ENCODE measurements at places on chromosomes 12 and 14. TPM values are rescaled to one million over a fixed set of nuclear protein-coding genes. Genes with fewer than 3 reads are reported as not detected.

Gene SOX5
- 0.75 TPM for total RNA-seq

Gene TAS2R20
- total RNA-seq: 0.50 TPM

Gene HCAR2
- not detected for total RNA-seq

Gene FICD
- 7.1 TPM for total RNA-seq

Gene GALNT16
- not detected for total RNA-seq

Gene DHRS2
- 1.1 TPM for total RNA-seq

DNA sequence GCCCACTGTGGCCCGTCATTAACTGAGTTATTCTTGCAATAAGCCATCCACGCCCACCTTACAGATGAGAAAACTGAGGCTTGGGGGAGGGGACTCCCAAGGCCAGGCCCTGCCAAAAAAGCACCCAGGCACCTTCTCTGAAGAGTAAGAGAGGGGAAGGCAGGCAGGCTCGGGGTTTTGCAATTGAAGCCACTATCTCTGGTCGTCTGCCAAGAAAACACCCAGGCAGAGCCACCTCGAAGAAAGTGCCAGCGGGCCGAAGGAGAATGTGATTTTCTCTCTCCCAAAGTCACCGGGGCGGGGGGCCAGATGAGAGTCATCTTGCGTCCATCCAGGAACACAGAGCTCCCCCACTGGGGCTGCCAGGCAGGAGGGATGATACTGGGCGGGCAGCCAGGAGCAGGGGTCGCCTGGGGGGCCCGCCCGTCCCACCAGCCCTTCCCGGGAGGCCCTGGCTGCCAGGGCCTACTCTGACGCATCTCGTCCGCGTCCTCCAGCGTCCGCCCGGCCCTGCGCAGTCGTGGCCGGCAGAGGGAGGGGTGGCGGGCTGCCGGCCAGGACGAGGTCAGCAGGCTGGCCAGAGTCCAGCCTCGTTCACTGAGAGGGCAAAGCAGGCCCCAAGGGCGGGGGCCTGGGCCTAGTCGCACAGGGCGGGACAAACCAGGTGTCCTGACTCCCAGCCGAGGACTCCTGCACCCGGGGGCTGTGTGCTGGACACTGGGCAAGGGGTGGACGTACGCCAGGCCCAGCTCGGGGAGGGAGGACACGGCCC, 74.3 kb downstream of the RFLNA start:
- H3K4me3 ChIP-seq: no peak overlapping the region
- DNase-seq: no peak
- no peaks in the 10 kb centered on the region for H3K36me3 ChIP-seq
- no peak overlapping the region for H3K27ac ChIP-seq
- H3K27me3 ChIP-seq: no peaks in the 10 kb centered on the region

DNA sequence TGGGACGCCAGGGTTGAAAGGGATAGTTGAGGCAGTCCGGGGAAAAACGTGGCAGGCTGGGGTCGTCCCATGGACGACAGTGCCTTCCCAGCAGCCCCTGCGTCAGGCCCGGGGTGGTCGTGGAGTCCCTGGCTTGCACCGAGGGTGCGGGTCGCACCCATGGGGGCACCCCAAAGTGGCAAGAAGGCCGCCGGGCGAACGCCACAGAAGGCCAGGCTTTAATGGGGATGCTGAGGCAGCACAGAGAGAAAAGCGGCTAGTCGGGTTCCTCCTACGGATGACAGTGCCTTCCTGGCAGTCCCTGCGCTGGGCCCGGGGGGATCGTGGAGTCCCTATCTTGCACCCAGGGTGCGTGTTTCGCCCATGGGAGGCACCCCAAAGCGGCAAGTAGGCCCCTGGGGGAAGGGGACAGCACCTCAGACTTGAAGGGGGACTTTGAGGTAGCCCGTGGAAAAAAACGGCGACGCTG, 158.6 kb upstream of the ALG10B start:
- no peak for DNase-seq
- H3K36me3 ChIP-seq: no peaks in the 10 kb centered on the region
- no peaks in the 10 kb centered on the region for H3K4me1 ChIP-seq
- H3K27ac ChIP-seq: no peak overlapping the region
- H3K27me3 ChIP-seq: no peaks in the 10 kb centered on the region
- no peak overlapping the region for H3K4me3 ChIP-seq

DNA sequence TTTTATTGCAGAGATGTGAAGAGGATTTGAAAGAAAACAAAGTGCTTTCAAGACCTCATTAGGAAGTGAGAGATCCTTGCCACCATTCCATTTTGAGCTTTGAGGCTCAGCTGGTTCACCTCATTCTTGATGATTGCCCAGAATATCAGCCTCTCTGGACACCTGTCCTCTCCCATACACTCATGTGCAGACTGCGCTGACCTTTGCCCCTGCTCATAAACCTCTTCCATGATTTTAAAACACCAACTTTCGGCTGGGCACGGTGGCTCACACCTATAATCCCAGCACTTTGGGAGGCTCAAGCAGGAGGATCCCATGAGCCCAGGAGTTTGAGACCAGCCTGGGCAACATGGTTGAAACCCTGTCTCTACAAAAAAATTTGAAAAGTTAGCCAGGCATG, 8.9 kb downstream of the COX14 start:
- no peak overlapping the region for H3K27ac ChIP-seq
- H3K27me3 ChIP-seq: no peaks in the 10 kb centered on the region
- no peak overlapping the region for H3K4me3 ChIP-seq
- no peak for DNase-seq

DNA sequence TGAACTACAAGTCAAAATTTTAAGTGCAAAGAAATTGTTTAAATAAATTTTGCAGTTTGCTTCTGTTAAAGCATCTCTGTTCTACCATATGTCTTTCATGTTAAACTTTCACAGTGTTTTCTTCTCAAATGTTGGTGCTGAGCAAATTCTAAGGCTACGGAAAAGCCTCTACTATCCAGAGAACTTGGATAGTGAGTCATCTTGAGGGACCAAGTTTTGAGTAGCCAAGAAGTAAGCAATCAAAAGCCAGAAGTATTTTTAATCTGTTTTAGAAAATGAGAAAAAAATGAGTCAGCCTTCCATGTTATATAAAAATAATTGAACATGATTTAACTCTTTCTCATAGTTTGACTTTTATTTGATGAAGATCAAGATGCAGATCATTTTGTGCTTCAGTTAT, 3.3 kb downstream of the BRMS1L start:
- H3K36me3 ChIP-seq: peaks cover 9% of the 10 kb centered on the region
- no peak overlapping the region for H3K4me3 ChIP-seq
- no peak overlapping the region for H3K27ac ChIP-seq
- H3K27me3 ChIP-seq: no peaks in the 10 kb centered on the region
- no peak for DNase-seq
- peaks cover 22% of the 10 kb centered on the region for H3K4me1 ChIP-seq

GRCh38 chr14:39247256-39247655, 13.5 kb downstream of the MIA2 start:
- H3K36me3 ChIP-seq: no peaks in the 10 kb centered on the region
- no peak for DNase-seq
- H3K4me1 ChIP-seq: no peaks in the 10 kb centered on the region
- no peak overlapping the region for H3K4me3 ChIP-seq

DNA sequence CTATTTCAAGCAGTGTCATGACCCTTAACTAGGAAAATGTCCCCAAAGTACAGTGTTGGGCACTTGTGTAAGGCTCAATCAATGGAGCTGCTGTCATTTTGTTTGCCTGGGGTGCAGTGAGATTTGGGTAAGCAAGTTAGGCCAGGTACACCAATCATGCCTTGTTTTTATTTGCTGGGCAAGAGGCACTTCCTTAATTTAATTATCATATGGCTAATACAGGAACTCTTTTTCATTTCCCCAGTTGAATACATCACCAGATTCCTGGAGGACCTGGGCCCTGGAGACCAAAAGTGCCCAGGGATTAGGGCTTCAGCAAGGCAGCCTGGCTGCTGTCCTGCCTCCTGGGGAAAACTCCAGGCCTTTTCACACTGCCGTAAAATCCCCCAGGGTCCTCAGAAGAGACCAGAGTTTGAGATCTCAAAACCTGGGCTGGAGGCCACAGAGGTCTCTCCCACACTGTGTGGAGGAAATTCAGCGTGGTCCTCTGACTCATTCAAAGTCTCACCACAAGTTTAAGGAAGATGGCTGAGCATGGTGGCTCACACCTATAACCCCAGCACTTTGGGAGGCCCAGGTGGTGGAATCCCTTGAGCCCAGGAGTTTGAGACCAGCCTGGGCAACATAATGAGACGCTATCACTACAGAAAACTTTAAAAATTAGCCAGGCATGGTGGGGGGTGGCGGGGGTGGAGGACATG, 28.4 kb upstream of the FOXN3 start:
- H3K36me3 ChIP-seq: peaks cover 25% of the 10 kb centered on the region
- no peak overlapping the region for H3K4me3 ChIP-seq
- H3K27ac ChIP-seq: peak overlapping the region; percentile 61
- no peaks in the 10 kb centered on the region for H3K27me3 ChIP-seq

DNA sequence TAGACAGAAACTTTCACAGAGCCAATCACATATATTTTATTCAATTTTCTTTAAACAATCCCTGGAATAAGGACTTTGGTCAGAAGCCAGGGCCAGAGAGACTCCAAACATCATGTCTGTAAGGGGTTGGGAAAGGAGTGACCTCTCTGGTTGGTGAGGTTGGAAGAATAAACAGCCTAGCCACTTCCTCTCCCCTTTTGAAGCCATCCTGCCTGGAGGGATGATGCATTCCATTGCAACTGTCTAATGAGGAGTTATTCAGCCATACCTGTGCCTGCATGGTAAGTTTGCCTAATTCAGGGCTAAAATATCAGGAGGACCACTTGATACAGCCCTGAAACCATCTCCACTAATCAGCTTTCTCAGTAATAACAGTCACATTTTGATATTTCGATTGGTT, 299.8 kb downstream of the KCNH5 start:
- H3K36me3 ChIP-seq: no peaks in the 10 kb centered on the region
- H3K4me3 ChIP-seq: no peak overlapping the region
- no peaks in the 10 kb centered on the region for H3K4me1 ChIP-seq
- H3K27ac ChIP-seq: no peak overlapping the region

DNA sequence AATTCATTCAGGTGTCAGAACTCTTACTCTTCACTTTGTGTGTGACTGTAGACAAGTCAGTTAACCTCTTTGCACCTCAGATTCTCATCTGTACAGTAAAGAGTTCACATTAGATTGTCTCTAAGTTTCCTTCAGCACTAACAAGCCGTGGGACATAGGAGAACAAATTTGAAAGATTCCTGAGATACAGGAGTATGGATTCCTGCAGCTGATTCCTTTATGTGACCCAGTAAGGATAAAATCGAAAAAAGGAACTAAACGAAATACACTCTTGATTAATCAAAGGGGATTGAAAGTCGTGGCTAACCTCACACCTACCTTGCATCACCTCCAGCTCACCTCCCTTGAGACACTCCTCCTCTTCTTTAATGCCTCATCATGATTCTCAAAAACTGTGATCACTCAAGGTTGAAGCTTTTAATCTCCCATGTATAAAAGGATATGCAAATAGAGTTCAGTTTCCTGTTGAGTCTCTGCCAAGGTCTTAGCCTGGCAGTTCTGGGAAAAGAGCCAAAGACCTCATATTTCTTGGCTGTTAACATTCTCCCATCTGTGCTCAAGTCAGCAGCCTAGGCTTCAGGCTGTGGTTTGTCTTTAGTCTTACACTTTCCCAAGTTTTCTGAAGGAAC, 156.6 kb downstream of the DAD1 start:
- no peaks in the 10 kb centered on the region for H3K27me3 ChIP-seq
- H3K27ac ChIP-seq: no peak overlapping the region
- no peak for DNase-seq
- H3K4me1 ChIP-seq: no peaks in the 10 kb centered on the region
- H3K4me3 ChIP-seq: no peak overlapping the region

- H3K4me1 ChIP-seq: no peaks in the 10 kb centered on the region
- DNase-seq: no peak
- H3K27ac ChIP-seq: no peak overlapping the region
- H3K27me3 ChIP-seq: no peaks in the 10 kb centered on the region
Observed at GRCh38 chr14:80636071-80636470, 305.5 kb downstream of the CEP128 start.
